Caco-2 (cell line): ENCODE measurements at places on chromosomes 5 and 9. TPM values are rescaled to one million over a fixed set of nuclear protein-coding genes. Genes with fewer than 3 reads are reported as not detected.

ASPN gene
- not detected in 2 replicates for total RNA-seq

PTGDS gene
- total RNA-seq: not detected in 2 replicates

ESM1 gene
- not detected in 2 replicates for total RNA-seq

DNA sequence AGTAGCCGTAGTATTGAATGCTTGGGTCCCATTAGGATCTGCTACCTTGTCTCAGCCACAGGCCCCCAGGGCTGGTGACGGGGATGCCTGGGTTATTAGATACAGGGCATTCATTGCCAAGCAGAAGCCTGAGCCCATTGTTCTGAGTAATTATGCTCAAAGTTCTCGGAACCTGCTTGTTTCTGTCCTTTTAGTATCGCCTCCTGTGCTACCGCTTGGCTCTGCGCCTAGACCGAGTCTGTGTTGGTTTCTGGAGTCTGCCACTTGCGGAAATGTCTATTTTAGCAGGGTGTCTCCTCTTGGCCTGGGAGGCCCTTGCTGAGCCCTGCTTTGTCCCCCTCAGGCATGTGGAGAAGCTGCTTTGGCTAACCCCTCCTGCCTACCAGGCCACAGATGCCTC, 506.1 kb downstream of the BNC2 start:
- DNase-seq: no peak

PCDHGB1 gene
- total RNA-seq: 0.60 and 0.66 TPM in 2 replicates

- no peak for DNase-seq
These were observed 221.3 kb downstream of the NPR3 start for GRCh38 chr5:32932241-32932935.

DNA sequence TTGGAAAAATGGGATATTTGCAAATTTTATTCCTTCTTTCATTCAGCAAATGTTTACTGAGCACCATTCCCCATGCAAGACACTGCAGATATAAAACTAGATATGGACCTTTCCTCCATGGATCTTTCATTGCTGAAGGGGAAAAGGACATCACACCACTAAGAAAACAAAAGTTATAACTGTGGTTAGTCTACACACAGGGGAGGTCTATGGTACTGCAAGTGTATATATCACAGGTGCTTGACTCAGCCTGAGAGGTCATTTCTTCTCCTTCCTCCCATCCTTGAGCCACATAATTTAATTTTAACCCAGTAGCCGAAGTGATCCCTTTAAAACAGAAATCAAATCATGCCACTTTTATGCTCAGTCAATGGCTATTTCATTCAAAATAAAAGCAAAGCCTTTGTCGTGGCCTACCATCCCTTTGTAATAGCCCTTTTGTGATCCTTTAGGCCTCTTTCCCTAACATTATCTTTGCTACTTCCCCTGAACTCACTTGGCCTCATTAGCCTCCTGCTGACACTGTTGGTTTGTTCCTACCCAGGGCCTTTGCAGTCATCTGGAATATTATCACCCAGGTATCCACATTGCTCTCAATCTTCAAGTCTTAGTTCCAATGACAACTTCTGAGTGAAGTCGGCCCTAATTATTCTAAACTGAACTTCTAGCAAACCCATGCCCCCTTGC, 213.2 kb downstream of the GABRB2 start:
- no peak for DNase-seq

GRCh38 chr9:34628656-34629490, at the start of gene ARID3C:
ARID3C (minus strand) TSS chr9:34629066; CDS start chr9:34628014, 1,052 bp downstream.
- DNase-seq: peak; percentile 73

GRCh38 chr5:138502121-138502520, 36.8 kb downstream of the EGR1 start:
- no peak for DNase-seq
